ENCODE measurements at places on chromosomes 4 and X. TPM values are rescaled to one million over a fixed set of nuclear protein-coding genes. Genes with fewer than 3 reads are reported as not detected.

The VSIG4 gene
- total RNA-seq, result 15.1 TPM

The CXorf51A gene
- total RNA-seq, result not detected

The CORIN gene
- total RNA-seq, result 0.82 TPM

The AIFM1 gene
- total RNA-seq, result 11.4 TPM

The SRPX gene
- 2.4 TPM for total RNA-seq

Data from frontal cortex (tissue), 4 donors.